CD4-positive, alpha-beta T cell treated with Interleukin-17A for 4 hours (primary cell): ENCODE measurements at places on chromosomes 1 and 21.

- no peak for DNase-seq
Measured at GRCh38 chr1:164588516-164589341, 29.7 kb downstream of the PBX1 start.

DNA sequence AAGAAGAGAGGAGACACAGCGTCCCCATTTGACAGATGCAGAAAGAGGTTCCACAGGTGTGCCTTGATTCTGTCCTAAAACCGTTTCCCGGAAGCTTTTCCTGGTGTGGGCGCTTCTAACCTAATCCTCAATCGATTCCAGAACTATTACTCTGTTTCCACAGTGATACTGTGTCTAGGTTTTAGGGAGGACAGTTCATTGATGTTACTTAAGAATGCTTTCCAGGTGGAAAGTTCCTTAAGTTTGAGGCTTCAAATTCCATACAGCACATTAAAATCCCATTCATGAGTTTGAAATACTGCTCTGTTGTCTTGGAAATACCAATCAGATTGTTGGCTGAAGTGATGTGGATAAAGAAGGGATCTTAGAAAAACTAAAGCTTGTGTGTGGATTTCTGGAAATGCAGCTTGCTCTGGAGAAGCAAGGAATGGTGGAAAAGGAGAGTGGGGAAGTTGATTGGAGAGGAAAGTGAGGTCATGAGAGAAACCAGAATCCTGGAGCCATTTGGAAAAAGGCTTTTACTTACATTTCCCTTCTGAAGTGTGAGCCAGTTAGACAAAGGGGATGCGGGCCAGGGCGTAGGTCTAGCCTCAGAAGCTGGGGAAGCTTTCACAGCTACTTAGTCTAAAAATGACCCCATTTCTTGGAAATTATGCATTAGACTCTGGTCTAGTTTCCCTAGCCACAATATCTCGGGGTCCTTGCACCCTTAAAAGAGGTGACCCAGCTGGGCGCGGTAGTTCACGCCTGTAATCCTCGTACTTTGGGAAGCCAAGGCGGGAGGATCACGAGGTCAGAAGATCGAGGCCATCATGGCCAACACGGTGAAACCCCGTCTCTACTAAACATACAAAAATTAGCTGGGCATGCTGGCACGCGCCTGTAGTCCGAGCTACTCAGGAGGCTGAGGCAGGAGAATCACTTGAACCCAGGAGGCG is 6.7 kb downstream of the ELF3 start:
- no peak for DNase-seq

- DNase-seq, result no peak
Measured at GRCh38 chr21:41507521-41508414, at the start of gene TMPRSS2. Gene TMPRSS2, minus strand, starts transcription at chr21:41508158. Its CDS starts 10,025 bp downstream, at chr21:41498133.

DNA sequence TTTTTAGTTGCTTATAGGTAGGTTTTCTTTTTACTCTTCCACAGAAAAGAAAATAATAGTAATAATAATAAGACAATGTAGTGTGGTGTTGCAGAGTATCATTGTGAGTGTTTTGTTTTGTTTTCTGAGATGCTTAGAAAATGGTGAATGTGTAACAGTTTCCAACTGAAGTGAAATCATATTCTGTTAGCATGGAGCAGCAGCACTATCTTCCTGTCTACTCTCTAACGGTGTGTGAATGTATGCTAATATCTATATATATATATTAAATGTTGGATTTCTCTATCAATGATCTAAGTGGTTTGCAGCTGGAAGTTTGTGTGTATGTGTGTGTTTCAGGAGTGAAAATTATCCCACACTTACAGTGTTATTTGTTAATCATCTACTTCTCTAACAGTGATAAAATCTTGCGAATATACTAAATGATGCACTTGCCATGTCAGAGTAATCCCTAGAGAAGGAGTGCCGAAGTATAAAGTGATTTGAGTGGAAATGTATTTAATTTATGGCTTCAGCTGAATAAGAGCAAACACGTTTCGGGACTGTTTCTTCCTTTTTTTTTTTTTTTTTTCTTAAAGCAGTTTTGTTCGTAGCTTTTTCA is 377 bp downstream of the SAMD13 start:
- no peak for DNase-seq

DNA sequence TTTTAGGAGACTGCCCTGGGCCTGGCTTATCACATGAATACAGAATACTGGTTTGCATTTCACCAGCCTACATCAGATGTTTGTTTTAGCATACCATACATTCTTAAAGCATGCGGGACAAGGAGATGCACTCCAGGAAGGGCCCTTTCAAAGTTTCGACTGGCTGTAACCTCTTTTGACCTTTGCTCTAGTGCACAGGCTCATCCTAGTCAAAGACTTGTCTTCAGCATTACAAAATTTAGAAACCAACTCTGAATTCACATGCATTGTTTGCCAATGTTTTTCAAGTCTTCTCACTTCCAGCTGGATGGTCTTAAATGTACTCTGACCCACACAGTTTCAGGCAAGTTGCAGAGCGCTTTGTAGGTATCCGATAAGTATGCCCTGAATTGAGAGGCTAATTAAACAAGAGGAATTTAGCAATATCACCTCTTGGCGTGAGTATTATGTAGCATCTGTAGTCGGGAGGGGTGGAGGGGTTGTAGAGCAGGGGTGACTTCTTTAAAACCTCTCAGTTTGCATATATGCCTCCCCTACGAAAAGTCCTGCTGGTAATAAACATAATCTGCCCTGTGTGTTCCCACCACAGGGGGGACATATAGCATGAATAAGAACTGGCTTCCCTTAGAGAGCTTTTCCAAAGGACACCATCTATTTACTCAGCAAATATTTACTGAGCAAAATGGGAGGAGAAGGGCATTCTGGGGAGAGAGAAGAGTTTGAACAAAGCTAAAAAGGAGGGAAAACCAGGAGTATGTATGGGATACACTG is 24.4 kb upstream of the AHCYL1 start:
- no peak for DNase-seq

DNA sequence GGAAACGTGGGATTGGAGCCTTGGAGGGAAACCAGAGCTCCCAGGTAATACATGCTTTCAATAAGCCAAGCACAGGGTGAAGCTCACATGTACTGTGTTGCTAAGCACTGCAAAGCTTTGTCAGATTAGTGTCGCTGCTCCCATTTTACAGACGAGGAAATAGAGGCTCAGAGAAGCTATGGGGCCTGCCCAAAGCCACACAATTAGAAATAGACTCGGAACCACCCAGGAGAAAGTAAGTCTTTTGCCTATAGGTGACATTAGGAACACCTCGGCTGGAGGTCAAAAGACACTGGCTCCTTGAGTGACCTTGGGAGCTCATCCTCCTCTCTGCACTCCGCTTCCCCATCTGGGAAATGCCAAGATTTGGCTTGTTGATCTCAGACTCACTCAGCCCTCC is 175.6 kb upstream of the ZC3H12A start:
- DNase-seq, result no peak
